ENCODE measurements at places on chromosomes 5 and 9.
A peak's percentile ranks its signal among the peaks of the same experiment; 100 is the strongest.

- no peak for DNase-seq
These were observed 30.2 kb upstream of the GABRP start for GRCh38 chr5:170753311-170753710.

DNA sequence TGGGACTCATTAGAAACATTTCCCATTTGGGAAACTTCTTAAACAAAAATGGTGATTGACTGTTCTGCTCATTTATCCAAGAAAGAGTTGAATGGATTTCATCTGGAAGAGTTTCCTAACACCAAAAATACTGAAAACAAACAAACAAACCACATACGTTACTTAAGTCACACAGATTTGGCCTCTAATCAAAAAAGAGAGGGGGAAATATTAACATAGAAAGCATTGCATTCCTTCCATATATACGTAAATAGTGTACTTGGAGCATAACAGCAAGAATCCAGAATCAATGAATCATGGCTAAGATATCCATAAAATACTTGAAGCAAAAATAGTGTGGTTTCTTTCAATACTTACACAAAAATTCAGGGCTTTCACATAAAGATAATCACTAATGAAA lies 189.8 kb upstream of the MAP3K1 start:
- no peak for DNase-seq

- DNase-seq: no peak
These were observed 396.2 kb downstream of the KCTD16 start for GRCh38 chr5:144566747-144567420.

- DNase-seq: no peak
These were observed 20.0 kb downstream of the SLC24A2 start for GRCh38 chr9:19768798-19769197.

DNA sequence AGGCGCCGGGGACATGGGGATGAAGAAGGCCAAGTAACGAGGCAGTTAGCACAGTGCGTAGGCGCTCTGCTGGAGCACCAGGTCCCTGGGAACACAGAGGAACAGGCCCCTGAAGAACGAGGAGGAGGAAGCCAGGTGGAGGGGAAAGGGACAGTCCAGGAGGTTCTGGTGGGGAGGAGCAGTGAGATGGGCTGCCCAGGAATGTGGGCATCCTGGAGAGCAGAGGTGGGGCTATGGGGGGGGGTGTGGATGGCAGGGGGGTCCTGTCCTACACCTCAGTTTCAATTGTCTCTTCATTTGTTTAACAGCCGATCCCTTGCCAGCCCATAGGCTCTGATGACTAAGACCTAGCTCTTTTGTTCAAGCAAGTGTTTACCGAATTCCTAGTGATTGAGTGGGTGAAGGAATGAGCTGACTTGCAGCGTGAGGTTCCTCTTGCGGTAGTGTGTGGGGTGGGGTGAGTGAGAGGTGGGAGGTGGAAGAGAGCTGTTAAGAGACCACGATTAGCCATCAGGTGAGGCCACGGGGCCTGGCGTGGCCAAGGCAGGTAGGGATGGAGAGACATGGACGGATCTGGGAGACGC lies 8.4 kb upstream of the PHYHD1 start:
- DNase-seq: no peak

GRCh38 chr9:3235497-3235896 lies 290.3 kb downstream of the RFX3 start:
- no peak for DNase-seq

- no peak for DNase-seq
These were observed 312.0 kb upstream of the EDIL3 start for GRCh38 chr5:84696651-84697050.

DNA sequence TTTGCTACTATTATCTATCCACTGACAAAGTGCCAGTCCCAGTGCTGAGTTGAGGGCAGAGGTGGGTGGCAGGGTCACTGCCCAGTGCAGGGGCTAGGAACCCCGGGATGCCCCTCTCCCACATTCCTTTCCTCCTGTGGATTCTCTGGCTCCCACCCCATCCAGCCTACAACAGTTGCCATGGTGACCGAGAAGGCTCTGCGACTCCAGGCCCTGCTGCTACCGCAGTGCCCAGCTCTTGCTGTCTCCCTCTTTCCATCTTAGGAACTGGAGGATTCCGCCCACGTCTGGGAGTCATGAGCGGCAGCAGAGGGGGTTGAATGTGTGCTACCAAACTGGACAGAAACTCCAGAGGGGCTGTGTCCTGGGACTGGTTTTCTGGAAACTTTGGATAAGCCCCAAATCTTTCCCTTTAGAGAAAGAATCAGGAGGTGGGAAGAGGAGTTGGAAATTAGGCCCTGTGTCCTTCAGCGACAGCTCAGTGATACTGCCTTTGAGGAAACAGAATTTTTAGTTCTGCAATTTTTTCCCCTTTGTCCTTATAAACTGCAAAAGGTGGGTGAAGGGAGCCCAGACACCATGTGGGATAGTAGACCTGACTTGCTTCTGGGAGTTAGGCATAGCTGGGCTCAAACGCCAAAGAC lies 20.7 kb upstream of the C5orf47 start:
- no peak for DNase-seq

- no peak for DNase-seq
These were observed 118.1 kb downstream of the ADAMTS2 start for GRCh38 chr5:179227229-179227579.

- DNase-seq: peak; percentile 67
These were observed 12.4 kb upstream of the CYFIP2 start for GRCh38 chr5:157253547-157253946.

- no peak for DNase-seq
These were observed 29.3 kb upstream of the CAMK4 start for GRCh38 chr5:111194925-111195324.

GRCh38 chr9:71858812-71859211 lies 52.2 kb downstream of the ABHD17B start:
- DNase-seq: no peak

- no peak for DNase-seq
These were observed 7.0 kb downstream of the PAM start for GRCh38 chr5:102762095-102762534.

GRCh38 chr9:113886466-113886865 lies 10.4 kb downstream of the ZNF618 start:
- no peak for DNase-seq

- DNase-seq: no peak
These were observed 152.9 kb downstream of the SGCD start for GRCh38 chr5:156479849-156480248.

DNA sequence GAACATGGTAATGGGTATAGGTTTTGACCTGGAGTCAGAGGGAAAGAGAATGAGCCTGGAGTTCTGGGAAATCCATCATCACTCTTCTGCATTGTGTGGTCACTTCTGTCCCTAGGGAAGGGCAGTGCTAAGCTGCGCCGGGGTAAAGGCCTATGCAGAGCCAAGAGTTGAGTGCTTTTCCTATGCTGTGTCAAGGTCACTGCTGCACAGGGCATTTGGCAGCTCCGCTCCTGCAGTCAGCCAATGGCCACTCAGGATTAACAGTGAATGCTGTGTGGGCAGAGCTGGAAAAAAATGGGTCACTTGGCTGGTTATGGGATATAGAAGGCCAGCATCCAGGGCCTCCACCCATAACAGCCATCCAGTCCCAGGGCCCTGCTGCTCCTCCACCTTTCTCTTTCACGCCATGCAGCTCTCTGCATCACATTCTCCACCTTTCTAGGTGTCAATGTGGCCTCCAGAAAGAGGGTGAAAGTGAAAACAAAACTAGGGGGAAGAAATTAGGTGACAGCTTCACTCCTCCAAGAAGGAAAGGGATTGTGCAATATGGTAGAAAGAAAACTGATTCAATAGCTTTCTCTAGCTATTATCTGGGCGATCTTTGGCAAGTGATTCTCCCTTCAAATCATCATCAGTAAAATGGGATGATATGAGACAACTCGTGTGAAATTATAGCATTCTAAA lies 279.3 kb upstream of the ANKRD55 start:
- no peak for DNase-seq

- DNase-seq: no peak
These were observed 64.3 kb downstream of the FEM1C start for GRCh38 chr5:115480271-115480670.

DNA sequence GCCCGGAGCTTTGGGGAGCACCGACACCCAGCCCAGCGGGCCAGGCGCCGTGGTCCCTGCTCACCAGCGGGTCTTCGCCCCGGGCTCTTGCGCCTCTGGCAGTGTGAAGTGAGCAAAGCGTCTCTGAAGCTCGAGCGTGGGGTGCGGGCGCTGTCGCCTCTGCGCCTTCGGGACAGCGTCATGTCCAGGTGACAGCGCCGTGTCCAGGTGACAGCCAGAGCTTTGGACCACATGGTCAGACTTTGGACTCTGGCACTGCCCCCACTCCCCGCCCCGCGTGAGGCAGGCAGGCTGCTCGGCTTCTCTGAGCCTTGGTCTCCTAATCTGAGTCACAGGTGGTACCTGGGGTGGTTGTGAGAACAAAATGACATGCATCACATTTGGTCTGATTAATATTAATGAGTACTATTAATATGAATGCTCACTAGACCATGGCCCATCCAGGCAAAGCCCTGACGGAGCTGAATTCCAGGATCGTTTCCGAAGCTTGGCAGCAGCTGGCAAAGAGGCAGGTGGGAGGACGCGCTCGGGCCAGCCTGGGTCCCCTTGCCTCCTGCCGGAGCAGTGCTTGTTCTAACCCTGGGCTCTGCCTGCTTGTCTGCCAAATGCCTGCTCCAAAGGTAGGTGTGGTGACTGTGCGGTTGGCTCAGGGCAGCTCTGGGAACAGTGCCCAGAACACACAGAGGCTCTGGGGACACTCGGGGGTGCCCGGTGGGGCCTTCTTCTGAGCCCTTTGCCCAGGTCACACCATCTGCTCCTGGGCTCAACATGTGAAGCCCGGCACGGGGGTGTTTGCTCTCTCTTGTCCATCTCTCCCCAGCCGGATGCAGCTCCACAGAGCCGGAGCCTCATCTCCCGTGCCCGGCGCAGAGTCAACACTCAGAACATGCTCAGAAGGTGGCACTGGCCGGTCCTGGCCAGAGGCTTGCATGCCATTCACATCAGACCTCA lies 157.1 kb downstream of the OLFM1 start:
- DNase-seq: no peak

DNA sequence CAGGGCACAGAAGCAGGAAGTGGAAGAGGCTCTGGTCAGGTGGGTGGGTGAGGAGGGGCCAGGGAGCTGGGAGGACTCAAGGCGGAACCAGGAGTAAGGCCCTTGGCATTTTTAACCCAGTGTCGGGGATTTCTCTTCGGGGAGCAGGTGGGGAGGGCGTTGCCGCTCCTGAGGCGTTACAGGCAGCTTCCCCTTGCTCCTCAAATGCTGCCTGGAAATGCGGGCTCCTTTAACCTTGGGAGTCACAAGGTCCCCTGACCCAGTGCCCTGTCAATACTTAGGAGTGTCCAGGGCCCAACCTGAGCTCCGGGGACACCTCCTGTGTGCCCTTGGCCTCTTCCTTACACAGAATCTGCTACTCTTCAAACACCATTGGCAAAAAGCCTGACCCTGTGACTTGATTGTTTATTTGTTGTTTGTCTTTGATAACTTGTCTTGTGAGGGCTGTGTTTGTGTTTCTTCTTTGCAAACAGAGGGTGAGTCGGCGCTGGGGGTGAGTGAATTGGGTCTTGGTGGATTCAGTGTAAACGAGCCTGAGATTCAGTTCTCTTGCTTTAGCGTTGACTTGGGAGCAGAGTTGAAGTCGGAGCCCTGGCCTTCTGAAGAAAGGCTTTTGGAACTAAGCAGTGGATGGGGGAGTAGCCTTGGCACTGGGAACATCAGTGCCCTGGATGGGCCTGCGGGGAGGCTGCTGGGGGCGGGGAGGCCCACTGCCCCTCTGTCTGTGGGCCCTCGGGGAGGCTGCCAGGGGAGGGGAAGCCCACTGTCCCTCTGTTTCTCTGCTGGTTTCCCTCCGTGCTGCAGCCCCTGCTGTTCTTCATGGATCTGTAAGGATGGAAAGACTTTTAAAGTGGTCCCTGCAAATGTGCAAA lies 300.7 kb upstream of the IRX4 start:
- no peak for DNase-seq

DNA sequence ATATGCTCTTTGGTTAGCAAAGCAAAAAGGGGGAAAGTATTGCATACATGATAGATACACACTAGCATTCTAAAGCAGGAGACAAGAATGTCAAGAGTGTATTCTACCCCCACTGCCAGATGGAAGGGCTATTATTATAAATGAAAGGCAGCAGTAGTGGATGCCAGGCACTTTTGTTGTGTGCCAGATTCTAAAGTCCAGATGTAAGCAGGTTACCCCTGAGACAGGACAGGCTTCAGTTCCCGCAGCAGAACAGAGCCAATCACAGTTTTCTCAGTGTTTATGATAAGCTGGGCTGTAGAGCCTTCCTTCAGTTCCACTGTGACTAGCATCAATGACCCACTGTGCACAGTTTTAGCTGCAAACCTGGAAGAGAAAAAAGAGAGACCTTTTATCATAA lies 226.6 kb upstream of the TBCA start:
- no peak for DNase-seq

DNA sequence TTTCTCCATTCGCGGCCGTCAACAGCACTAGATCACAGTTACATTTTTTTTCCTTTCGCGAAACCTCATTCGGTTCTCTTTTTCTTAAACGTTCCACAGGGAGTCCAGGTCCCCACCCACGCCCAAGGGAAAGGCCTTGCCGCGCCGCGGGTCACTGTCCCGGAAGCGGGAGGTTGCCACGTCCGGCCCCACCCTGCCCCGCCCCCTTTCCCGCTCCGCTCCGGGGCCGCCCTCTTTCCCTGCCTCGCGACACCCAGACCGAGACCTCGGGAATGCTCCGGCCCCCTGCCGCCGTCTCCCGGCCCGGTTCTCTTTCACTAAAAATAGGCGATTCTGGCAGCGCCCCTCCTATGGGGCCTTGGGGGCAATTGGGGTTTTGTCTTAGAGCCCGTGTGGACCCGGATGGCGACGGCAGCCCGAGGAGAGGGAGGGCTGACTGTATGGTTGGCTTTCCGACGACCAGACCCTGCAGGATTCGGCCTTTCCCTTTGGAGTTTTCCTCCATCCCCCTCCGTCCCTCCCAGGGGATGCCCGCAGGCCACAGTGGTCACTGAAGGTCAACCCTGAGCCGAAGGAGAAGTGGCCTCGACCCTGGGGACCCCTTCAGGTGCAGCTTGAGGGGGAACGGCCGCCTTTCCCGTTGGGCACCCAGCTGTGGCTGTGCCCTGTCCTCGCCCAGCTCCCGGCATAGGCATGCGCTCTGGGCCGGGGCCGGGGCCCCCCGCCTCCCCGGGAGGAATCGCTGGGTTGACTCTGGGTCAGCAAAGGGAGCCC lies 2.8 kb upstream of the RACK1 start:
- DNase-seq: peak; percentile 82

GRCh38 chr5:22050931-22051330 lies 802.2 kb downstream of the CDH12 start:
- DNase-seq: no peak

Measured in KBM-7 (cell line).